ENCODE measurements at places on chromosomes 11 and 22.

DNA sequence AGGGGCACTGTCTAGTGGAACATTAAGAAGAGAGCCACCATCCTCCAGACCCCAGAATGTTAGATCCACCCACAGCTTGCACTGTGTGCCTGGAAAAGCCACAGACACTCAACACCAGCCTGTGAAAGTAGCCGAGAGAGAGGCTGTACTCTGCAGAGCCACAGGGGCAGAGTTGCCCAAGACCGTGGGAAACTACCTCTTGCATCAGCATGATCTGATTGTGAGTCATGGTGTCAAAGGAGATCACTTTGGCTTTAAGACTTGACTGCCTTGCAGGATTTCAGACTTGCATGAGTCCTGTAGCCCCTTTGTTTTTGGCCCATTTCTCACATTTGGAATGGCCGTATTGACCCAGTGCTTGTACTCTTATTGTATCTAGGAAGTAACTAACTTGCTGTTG lies 115.9 kb upstream of the CCDC179 start:
- no peak for DNase-seq

DNA sequence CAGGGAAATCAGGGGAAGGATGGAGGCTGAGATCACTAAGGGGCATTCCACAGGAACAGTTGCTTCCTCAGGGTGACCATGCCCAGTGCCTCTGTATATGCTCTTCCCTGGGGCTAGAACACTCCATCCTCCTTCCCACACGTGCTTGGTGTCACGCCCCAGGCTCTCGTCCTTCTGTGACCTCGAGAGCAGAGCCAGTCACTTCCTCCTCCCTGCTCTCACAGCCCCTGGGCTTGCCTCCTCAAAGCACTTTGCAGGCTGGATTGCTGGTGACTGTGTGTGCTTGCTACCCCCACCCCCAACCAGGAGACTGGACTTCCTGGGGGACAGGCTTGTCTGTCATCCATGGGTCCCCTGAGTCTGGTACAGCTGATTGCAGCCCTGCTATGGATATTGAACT lies 56.5 kb upstream of the AMPD3 start:
- DNase-seq: no peak

DNA sequence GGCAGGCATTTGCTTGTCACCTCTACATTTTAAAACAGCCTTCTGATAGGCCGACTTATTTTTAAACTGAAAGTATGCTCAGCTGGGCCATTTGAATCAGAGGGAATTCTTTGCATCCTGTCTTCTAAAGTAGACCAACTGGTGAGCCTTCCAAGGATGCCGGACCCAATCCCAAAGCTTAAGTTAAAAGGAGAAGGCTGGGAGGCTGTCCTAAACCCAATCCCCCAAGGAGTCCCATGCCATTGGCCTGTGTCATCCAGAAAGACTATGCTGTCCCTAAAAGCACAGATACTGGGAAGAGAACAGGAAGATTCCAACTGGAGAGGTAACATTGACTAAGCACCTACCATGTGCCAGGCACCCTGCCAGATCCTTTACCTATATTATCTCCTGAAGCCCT lies 18.0 kb downstream of the TENM4 start:
- DNase-seq: no peak

- peak; percentile 63 for DNase-seq
Measured at GRCh38 chr11:3840004-3840869, 522 bp downstream of the RHOG start.

DNA sequence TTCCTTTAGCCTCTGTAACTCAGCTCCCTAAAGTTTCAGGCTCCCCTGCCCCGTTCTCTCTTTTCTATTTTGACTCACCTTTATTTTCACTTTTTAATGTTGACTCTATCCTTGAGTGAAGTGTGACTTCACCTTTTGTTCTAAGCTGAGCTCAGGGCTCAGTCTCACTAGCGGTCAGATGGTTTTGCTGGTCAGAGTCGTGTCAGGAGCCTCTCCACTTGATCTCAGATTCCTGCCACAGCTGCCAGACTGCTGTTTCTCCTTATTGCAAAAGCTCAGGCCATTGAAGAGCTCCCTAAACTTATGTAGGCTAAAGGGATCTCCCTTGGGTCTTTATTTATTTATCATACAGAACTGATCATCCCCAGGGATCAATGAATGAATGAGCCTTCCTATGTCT lies 13.7 kb upstream of the POU2AF2 start:
- DNase-seq: no peak

DNA sequence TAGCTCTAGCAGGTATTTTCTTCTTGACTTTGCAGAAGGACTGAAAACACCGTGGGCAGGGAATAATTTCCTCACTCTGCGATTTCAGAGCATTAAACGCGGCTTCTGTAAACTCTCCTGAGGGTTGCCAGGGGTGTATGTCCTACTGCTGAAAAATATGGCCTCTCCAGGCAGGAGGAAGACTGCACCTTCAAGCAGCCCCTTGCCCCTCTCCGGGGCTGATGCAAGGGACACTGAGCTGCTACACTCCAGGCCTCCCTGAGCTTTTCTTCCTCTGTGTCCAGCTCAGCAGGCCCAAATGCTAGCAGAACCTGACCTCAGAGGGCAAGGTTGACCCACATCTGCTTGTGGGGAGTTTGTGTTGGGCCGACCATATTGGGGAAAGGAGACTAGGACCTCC lies 2.2 kb downstream of the CD6 start:
- no peak for DNase-seq

- no peak for DNase-seq
Measured at GRCh38 chr11:85088286-85088685, 538.9 kb downstream of the DLG2 start.

- no peak for DNase-seq
Measured at GRCh38 chr11:128336203-128336602, 251.2 kb downstream of the ETS1 start.

- DNase-seq: no peak
Measured at GRCh38 chr11:94678236-94678635, 89.9 kb upstream of the AMOTL1 start.

DNA sequence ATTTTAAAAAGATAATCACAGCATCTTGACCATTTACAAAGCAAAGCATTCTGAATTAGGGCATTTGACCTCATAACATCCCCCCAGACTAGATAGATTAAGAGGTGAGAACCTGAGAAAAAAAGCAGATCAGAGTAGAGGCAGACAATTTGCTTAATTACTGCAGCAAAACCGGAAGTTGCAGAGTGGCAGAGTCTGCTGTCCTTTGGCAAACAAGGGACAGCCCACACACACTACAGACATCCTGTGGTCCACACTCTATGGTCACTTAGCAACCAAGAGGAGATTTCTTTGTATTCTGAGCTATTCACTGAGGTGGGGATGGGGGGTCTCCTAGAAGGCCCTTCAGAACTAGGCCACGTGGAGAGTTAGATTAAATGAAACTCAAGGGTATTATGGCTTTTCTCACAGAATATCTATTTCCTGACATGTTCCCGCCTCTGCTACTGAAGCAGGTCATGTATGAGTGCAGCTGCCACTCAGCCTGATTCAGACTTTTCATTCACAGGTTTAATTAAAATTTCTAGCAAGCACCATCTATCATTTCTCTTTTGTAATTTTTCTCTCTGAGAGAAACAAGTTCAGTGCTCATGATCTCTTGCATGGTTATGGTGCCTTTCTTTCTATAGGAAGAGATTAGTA lies 48.5 kb downstream of the SVIP start:
- DNase-seq: no peak

DNA sequence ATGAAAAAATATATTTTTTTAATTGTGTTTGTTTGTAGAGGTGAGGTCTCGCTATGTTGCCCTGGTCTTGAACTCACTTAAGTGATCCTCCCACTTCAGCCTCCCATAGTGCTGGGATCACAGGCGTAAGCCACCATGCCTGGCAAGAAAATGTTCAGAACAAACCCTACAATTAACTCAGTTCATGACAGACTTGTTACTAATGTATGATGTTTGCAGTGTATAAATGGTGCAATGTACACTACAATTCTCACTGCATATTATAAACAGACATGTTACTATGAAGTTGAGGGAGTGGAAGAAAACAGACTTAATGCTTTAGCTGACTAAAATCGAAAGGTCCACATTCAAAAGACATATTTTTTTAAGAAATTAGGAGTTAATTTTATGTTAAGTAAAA lies 59.0 kb downstream of the SIK3 start:
- DNase-seq: no peak

- no peak for DNase-seq
Measured at GRCh38 chr22:44956840-44957767, 52.7 kb downstream of the PHF21B start.

- no peak for DNase-seq
Measured at GRCh38 chr22:27772081-27772983, 29.2 kb downstream of the MN1 start.

GRCh38 chr22:23786752-23787599 lies at the start of gene SMARCB1:
Gene SMARCB1, plus strand, starts transcription at chr22:23786966. Its CDS starts 204 bp downstream, at chr22:23787170.
- peak; percentile 91 for DNase-seq

GRCh38 chr11:10304495-10305261 lies at the start of gene ADM:
Gene ADM, plus strand, starts transcription at chr11:10305073. Its CDS starts 628 bp downstream, at chr11:10305701.
- DNase-seq: peak; percentile 64

DNA sequence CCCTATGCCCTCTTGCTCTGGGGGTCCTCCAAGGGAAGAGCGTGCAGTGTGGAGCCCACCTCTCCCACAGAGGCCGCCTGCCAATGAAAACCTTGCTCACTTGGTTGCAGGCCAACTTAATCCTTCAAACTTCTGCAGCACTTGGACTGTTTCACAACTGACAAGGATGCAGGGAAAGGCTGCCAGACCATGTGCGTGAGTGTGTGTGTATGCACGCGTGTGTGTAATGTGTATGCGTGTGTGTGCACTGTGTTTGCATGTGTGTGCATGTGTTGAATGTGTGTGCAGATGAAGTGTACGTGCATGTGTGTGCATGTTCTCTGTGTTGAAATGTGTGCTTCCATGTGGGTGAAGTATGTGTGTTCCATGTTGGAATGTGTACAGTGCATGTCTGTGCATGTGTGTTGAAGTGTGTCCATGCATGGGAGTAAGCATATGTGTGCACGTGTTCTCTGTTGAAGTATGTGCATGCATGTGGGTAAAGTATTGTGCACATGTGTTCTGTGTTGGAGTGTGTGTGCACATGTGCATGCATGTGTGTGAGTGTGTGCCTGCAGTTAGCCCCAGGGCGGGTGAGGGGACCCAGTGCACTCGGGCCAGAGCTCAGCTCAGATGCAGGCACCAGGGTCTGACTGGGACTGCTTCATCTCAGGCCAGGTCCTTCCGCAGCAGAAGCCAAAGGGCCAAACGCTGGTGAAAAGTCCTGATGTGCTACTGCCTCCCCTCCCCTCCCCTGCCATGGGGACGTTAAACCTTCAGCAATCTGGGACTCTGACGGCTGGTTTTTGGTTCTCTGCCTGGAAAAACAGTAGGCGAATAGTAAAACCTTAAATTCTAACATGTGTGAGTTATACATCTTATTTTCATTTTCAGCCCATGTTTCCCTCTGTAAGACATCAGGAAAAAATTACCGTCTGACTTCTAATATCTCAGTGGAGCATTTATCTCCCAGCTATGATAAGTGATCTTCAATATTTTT lies 72.0 kb downstream of the FLI1 start:
- DNase-seq: no peak

- DNase-seq: no peak
Measured at GRCh38 chr11:43987384-43988039, 45.1 kb downstream of the C11orf96 start.

DNA sequence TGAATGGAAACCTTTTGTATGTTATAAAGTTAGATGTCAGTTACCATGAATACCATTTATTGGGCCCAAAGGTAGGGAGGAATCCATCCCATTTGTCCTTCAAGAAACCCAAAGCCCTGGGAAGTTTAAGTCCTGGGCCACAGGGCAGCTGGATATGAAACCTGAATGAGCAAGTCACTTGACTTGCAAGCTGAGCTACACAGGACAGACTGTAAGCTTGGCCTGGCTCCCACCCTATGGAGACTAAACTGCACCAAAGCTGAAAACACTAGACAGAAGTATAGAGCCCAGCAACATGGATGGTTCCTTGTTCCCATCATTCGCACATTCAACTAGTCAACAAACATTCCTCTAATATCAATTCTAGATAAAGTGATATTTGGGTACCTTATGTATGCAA lies 71.3 kb downstream of the KCNC1 start:
- DNase-seq: no peak

GRCh38 chr11:108364159-108364558 lies 103.2 kb downstream of the C11orf65 start:
- no peak for DNase-seq

- no peak for DNase-seq
Measured at GRCh38 chr11:111714522-111714921, 51.7 kb downstream of the PPP2R1B start.

- DNase-seq: no peak
Measured at GRCh38 chr22:20980938-20981722, 967 bp upstream of the LZTR1 start.

GRCh38 chr22:23212061-23213021 lies 32.0 kb downstream of the BCR start:
- no peak for DNase-seq

- DNase-seq: no peak
Measured at GRCh38 chr22:19652316-19652715, 62.0 kb upstream of the SEPTIN5 start.

GRCh38 chr11:107018902-107019493 lies 722 bp upstream of the GUCY1A2 start:
- peak; percentile 46 for DNase-seq

- DNase-seq: no peak
Measured at GRCh38 chr11:10978198-10978597, 120.3 kb upstream of the ZBED5 start.

GRCh38 chr11:11426226-11426952 lies 73.3 kb upstream of the CSNK2A3 start:
- no peak for DNase-seq

DNA sequence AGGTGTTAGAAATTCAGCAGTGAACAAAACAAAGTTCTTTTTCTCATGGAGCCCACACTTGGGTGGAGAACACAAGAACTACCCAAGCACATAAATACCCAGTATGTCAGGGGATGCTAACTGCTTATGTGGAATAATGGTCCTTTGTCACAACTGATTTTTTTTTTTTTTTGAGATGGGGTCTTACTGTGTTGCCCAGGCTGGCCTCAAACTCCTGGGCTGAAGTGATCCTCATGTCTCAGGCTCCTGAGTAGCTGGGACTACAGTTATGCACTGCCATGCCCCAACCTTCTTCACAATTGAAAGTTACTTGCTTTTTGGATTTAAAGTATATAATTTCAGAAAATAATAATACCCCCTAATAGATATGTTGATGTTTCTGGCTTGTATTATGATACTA lies 122.6 kb upstream of the RASSF10 start:
- DNase-seq: no peak

DNA sequence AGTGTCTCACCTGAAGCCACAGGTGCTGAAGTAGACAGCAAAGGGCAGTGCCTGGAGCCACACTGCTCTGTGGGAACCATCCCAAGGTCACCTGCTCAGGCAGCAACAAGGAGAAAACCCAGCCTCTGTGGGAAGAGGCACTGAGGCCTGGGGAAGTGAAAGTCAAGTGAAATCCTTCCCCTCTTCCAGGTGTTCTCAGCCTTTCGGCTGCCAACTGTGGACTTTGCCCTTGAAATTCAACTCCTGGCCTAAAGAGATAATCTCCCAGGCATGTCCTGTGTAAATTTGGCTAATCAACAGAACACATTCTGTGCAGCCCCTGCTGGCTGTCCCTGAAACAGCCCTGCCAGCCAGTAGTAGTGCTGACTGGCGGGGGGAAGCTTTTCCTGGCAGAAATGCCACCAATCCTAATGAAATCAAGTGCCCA lies 112.1 kb downstream of the RPL27A start:
- no peak for DNase-seq

GRCh38 chr22:17101475-17102296 lies 16.9 kb downstream of the IL17RA start:
- no peak for DNase-seq

- no peak for DNase-seq
Measured at GRCh38 chr11:130691581-130691980, 224.7 kb downstream of the SNX19 start.

GRCh38 chr11:20881328-20882079 lies 212.1 kb downstream of the NELL1 start:
- no peak for DNase-seq
